Activated CD8-positive, alpha-beta memory T cell treated with anti-CD3 and anti-CD28 coated beads for 1 hour (primary cell): ENCODE measurements at places on chromosomes 5 and 9.

DNA sequence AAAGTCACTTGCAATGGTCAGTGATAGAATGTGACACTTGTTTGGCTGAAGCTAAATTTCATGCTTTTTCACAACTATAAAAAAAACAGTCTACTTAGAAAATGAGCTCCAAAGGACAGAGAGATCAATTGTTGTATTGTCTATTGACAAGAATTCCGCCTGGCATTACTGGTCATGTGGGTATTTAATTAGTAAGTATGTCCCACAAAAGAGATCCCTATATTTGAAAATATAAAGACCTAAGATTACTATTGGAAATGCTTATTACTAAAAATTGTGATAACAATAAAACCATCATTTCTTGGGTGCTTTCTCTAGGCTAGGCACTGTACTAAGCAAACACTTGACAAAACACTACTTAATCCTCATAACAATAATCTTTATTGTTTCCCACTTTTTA, 745.2 kb upstream of the C9orf72 start:
- DNase-seq, result no peak

DNA sequence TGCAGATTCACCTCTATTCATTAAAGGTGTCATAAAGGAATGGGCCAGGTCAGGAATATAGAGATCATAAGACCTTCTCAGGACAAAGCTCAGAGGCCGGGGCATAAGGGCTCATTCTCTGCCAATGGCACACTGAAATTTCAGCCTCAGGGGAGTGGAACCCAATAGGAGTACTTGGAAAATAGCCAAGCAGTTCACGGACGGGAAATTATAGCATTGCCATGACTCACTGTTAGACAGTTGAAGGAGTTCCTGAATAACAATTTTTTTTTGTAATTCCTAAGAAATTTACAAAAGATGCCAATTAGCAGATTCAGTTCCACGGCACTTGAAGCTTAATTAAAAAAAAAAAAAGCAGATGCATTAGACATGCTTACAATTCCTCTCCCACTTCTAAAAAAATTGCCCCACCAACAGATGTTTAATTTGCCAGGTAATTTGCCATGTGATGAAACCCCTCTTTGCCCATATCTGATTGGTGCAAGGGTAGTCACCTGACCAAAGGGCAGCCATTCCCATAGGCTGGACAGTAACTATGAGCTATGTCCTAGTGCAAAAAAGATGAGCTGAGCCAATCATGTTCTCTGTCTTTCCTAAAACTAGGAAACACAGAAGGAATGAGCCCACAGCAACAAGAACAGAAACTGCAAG, 58.6 kb downstream of the PTCD2 start:
- no peak for DNase-seq

GRCh38 chr5:106072208-106072607, 1598.5 kb downstream of the EFNA5 start:
- DNase-seq, result no peak

- DNase-seq, result no peak
Observed at GRCh38 chr5:87827539-87827938, 414.8 kb upstream of the CCNH start.

DNA sequence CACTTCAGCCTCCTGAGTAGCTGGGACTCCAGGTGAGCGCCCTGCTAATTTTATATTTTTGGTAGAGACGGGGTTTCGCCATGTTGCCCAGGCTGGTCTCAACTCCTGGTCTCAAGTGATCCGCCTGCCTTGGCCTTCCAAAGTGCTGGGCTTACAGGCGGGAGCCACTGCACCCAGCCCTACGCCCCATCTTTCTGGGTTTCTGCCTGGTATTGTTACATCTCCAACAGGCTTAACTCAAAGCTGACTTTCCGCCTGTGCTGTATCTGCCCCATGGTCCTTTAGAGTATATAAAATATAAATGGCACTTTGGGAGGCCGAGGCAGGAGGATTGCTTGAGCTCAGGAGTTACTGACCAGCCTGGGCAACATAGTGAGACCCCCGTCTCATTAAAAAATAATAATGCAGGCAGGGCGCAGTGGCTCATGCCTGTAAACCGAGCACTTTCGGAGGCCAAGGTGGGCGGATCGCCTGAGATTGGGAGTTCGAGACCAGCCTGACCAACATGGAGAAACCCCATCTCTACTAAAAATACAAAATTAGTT, 36.5 kb upstream of the GLDC start:
- no peak for DNase-seq
